ENCODE measurements at places on chromosomes 4 and X.

GRCh38 chr4:80585542-80585941 is 250.0 kb downstream of the CFAP299 start:
- no peak for DNase-seq

DNA sequence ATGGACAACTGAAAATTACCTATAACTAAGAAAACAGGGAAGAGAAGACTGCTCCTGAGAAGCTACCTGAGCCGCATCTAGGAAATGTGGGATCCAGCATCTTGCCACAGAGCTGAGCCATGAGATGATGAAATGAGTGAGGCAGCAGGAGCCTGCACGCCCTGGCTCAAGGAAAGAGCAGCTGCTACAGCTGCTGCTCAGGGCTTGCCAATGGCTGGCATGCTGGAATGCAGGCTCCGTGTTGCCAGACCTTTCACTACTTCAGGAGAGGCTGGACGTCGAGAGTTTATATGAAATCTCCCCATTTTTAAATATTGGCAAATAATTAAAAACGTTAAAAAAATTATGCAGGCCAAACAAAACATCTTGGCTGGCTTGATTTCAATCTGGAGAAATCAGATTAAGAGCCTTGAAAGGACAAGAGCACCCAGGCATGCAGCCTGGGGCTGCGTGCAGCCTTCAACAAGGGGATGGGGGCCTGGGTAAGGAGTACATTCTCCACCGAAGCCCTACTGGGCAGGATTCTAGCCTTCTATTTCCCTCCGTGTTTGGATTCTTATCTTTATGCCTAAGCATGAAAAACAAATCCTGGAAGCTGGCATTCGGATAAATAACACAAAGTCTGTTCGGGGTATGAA is 227.6 kb downstream of the NR3C2 start:
- no peak for DNase-seq

- DNase-seq: no peak
Measured at GRCh38 chrX:101918751-101919150, 13.1 kb downstream of the ZMAT1 start.

DNA sequence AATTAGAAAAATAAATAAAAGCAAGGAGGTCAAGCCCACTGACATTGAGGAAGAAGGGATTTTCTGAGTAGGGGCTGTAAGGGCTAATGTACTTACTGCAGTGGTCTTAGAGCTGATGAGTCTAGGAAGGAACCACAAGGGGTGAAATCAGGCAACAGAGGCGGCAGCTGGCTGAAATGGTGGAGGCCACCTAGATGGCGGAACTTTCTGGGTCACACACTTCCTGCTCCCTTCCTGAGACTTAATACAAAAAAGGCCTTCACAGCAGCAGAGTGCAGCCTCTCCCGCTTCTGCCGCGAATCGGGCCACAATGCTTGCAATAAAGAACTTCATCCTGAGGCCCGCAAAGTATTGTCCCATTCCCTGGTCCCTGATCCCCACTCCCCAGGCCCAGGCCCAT is 15.4 kb downstream of the SNX12 start:
- no peak for DNase-seq

DNA sequence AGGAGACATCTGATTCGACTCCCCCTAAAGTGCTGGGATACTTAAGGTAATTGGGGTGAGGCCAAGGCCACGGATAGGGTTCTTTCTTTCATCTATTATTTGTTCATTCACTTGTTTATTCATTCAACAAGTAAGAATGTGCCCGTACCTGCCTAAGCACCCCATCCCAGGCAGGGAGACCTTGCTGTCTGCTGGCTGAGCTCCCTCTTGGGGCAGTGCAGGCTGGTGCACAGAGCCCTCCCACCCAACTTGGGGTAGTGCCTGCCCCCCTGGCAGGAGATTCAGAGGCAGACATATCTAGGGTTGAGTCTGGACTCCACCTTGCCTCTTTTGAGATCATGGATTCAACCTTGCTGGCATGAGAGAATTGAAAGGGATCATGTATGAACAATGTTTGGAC is 95.7 kb downstream of the DRD5 start:
- DNase-seq: no peak

GRCh38 chr4:52038103-52038912 is at the start of gene SGCB:
Gene SGCB, minus strand, starts transcription at chr4:52038299. Its CDS starts 40 bp downstream, at chr4:52038259.
- peak; percentile 54 for DNase-seq

GRCh38 chrX:3651277-3651676 is 62.2 kb downstream of the PRKX start:
- DNase-seq: no peak

DNA sequence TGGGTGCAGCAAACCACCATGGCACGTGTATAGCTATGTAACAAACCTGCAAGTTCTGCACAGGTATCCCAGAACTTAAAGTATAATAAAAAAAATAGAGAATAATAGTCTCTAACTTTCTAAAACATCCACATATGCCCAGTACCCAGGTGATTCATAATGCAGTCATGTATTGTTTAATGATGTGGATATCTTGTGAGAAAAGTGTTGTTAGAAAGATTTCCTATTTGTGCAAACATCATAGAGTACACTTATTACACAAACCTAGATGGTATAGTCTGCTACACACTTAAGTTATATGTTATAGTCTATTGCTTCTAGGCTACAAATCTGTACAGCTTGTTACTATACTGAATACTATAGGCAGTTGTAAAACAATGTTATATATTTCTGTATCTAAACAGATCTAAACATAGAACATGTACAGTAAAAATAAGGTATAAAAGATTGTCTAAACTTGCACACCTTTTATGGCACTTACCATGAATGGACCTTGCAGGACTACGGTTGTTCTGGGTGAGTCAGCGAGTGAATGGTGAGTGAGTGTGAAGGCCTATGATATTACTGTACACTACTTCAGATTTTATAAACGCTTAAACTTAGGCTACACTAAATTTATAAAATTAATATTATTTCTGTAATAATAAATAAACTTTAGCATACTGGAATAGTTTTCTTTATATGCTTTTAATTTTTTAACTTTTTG is 232.2 kb upstream of the SLIT2 start:
- no peak for DNase-seq

DNA sequence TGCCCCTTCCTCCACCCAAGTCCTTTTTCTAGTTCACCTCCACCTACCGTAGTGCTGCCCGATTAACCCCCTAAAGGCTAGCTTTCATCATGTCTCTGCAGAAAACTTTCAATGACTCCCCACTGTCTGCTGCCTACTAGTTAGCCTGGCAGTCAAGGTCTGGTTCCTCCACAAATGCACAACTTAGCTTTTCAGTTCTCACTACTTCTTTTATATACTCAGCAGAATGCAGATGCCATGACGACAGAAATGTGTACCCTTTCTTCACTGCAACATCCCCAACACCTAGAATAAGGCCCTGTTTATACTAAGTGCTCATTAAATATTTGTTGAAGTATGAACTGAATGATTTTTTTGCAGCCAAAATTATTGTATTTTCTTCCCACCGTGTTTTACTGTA is 30.9 kb upstream of the RASGEF1B start:
- DNase-seq: no peak

GRCh38 chr4:73257651-73258435 is 755 bp downstream of the ANKRD17 start:
- DNase-seq: no peak

DNA sequence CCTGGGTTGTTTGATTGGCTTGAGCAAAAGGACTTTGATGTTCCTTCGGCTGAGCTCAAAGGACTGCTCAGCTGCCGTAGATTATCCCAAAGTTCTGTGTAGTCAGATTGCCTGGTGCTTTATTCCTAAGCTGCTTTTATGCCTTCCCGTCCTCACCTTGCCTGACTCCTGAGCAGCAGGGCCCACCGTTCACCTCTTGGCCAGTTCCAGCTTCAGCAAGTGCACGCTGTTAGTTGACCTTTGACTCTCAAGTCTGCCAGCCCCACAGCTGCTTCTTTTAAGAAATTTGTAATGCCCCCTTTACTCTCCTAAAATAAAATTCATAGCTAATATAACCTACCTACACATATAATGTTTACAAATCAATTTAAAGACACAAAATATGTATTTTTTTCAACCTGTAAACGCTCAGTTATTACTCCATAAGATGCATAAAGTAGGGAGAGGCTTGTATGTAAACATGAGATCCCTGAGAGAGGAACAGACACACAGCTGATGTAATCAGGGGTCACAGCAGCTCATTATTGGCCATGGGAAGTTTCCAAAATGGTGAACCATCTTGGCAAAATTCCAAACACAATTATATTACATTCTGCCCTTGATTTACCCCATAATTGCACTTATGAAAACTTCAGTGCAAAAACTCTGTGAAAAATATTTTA is 28.6 kb downstream of the UCHL1 start:
- DNase-seq: no peak

- DNase-seq: no peak
Measured at GRCh38 chrX:100721328-100721727, 10.6 kb downstream of the SYTL4 start.

GRCh38 chr4:141020801-141021261 is 112.4 kb downstream of the RNF150 start:
- no peak for DNase-seq

- DNase-seq: no peak
Measured at GRCh38 chr4:165926307-165926706, 53.3 kb downstream of the TLL1 start.

DNA sequence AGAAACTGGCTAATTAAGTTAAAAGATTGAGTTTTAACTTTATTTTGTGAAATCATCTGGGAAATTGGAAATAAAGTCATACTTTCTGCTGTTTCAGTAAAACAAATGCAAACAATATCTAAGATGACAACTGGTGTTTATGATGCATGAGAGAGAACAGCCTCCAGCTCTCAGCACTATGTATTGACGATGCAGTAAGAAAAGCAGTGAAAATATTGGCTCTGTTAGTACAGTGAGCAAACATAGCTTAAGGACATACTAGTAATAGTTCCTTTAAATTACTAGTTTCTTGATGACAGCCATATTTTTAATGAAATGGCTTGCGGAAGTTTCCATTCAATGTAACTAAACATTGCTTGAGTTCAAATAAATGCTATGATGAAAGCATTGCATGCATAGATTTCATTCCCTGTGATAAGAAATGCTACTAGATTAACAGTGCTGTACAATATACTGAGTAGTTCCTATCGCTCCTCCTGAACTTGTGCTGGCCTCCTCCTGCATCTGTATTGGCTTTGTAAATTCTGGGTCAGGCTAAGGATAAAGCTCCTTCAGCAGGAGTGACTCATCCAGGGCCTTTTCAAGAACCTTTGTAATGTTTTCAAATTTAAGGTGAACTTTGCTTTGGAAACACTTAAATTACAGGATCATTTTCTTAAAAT is 11.6 kb downstream of the ARHGAP24 start:
- no peak for DNase-seq

DNA sequence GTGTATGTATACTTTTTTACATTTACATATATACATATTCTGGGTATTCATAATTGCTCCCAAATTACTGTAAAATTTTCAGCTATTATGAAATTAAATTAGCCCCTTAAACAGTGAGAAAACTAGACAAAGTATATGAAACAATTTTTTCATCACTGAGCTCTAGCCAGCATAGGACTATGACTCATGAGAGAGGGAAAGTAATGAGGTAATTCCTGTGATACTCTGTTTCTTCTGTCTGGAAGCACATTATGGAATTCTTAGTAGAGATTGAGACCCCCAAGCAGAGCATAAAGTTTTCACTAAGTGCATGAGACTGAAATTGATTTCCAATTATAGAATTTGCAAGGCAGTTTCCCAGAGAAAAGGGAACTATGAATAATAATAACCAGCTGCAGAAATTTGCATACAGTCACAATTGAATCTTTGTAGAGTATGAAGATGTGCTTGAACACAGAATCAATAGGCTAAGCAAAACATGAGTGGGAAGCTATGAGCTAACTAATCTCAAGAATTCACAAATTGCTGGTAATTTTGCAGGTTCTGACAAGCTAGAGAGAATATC is 779.3 kb downstream of the ARAP2 start:
- no peak for DNase-seq

GRCh38 chr4:127400276-127400675 is 232.5 kb upstream of the INTU start:
- no peak for DNase-seq

GRCh38 chr4:121696170-121696580 is 605 bp downstream of the ANXA5 start:
- DNase-seq: peak; percentile 25

DNA sequence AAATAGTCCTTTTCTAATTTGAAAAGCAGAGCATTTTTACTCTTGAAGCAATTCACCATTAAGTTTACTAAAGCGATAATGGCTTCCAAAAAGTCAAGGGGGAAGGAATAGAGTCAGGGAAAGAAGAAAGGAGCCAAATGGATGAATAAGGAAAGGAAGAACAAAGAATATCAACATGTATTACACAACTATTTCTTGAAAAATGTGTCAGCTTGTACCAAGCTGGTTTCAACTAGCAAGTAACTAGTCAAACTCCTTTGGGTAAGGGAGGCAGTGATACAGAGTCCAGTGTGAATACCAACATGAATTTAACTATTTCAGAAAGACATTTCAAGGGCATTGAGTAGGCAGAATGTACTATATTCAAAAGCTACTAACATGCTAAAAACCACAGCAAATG is 112.1 kb downstream of the ARHGAP6 start:
- DNase-seq: no peak

- no peak for DNase-seq
Measured at GRCh38 chrX:4935401-4935800, 1222.0 kb upstream of the PRKX start.

GRCh38 chr4:5991405-5991804 is 26.8 kb downstream of the C4orf50 start:
- no peak for DNase-seq

- DNase-seq: no peak
Measured at GRCh38 chr4:128310266-128310697, 22.7 kb upstream of the PGRMC2 start.

DNA sequence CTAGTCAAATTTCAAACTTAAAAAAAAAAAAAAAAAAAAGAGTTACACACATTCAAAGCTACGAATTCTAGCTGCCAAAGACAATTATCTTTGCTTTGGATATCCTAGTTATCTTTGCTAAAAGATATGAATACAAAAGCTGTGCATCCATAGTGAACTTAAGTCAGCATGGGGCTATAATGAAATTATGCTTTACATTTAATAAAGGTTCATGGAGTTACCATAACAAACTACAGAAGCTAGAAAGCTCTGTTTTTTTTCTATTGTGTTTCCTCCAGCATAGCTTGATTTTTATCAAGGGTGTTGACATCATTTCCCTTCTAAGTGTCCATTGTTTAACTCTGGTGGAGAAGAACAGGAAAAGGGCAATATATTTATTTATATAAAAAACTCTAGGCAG is 234.1 kb downstream of the ANKRD50 start:
- DNase-seq: no peak

DNA sequence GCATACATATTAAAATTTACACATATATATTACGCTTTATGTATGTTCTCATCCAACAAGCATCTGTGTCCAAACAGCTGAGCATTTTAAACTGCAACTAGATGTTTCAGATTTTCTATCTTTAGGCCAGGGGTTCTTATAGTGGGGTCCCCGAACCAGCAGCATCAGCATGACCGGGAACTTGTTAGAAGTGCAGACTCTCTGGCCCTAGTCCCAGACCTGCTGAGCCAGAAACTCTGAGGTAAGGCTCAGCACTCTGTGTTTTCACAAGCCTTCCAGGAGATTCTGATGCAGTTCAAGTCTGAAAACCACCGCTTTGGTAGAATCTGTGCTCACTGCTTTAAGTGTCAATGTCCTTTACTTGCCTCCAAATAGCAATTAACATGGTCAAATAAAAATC is 266.2 kb upstream of the CASK start:
- DNase-seq: no peak

Data from T follicular helper cell (primary cell).